ENCODE measurements at places on chromosomes 5 and 9.
A peak's percentile ranks its signal among the peaks of the same experiment; 100 is the strongest.

GRCh38 chr9:97039514-97039860 lies 545 bp upstream of the CTSV start:
- DNase-seq, result no peak
- peak overlapping the region; percentile 79 for H3K4me3 ChIP-seq
- H3K4me1 ChIP-seq, result peaks cover 6% of the 10 kb centered on the region
- H3K27me3 ChIP-seq, result peaks cover 43% of the 10 kb centered on the region
- H3K27ac ChIP-seq, result no peak overlapping the region

- H3K36me3 ChIP-seq, result peaks cover 19% of the 10 kb centered on the region
- H3K4me1 ChIP-seq, result peaks cover 32% of the 10 kb centered on the region
- DNase-seq, result no peak
- H3K27ac ChIP-seq, result peak overlapping the region; percentile 93
Observed at GRCh38 chr9:35603506-35603985, 1.5 kb upstream of the TESK1 start.

GRCh38 chr5:42321785-42322184 lies 101.5 kb upstream of the GHR start:
- no peak for DNase-seq
- no peaks in the 10 kb centered on the region for H3K4me1 ChIP-seq
- no peaks in the 10 kb centered on the region for H3K36me3 ChIP-seq
- H3K27ac ChIP-seq, result no peak overlapping the region
- no peak overlapping the region for H3K4me3 ChIP-seq
- no peaks in the 10 kb centered on the region for H3K27me3 ChIP-seq

- H3K4me3 ChIP-seq, result no peak overlapping the region
- peaks cover 32% of the 10 kb centered on the region for H3K27me3 ChIP-seq
- no peak overlapping the region for H3K27ac ChIP-seq
- no peaks in the 10 kb centered on the region for H3K36me3 ChIP-seq
- H3K4me1 ChIP-seq, result peaks cover 5% of the 10 kb centered on the region
Observed at GRCh38 chr9:34518896-34519295, 3.9 kb downstream of the ENHO start.

GRCh38 chr5:2898661-2899060 lies 147.2 kb upstream of the IRX2 start:
- H3K27me3 ChIP-seq, result no peaks in the 10 kb centered on the region
- H3K4me3 ChIP-seq, result no peak overlapping the region
- DNase-seq, result no peak
- no peak overlapping the region for H3K27ac ChIP-seq
- no peaks in the 10 kb centered on the region for H3K4me1 ChIP-seq

- H3K4me3 ChIP-seq, result no peak overlapping the region
- H3K4me1 ChIP-seq, result peaks cover 26% of the 10 kb centered on the region
- no peak overlapping the region for H3K27ac ChIP-seq
- peaks cover 32% of the 10 kb centered on the region for H3K36me3 ChIP-seq
Observed at GRCh38 chr9:122936883-122937282, 3.9 kb upstream of the RABGAP1 start.

DNA sequence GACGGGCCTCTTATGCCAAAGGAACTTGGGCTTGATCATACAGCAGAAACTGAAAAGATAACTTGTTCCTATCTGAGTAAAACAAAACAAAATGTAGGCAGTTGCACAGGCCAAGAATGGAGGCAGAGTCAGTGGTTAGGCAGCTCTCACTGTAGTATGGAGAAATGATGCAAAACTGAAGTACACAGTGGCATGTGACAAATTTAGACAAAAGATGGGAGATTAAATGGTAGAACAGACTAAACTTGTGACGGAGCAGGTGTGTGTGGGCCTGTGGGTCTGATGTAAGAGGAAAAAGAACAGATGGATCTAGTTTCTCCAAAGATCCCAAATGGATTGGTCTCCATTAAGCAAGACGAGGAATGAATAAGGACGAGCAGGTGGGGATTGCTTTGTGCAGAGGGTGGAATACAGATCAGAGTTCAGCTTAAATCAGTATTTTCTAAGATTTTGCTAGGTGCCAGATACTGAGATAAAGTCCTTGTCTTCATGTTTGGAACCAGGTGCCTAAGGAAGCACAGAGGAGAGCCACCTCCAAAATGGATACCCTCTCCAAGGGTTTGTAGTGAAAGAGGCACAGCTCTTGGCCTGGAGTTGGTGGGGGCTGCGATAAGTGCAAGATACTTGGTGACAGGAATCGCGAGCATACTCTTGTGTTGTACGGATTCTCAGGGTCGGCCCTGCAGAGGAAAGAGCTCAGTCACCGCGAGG lies 722 bp upstream of the DCP2 start:
- H3K4me3 ChIP-seq, result peak overlapping the region; percentile 99
- peak overlapping the region; percentile 95 for H3K27ac ChIP-seq
- peaks cover 37% of the 10 kb centered on the region for H3K4me1 ChIP-seq
- H3K27me3 ChIP-seq, result no peaks in the 10 kb centered on the region
- no peak for DNase-seq
- peaks cover 21% of the 10 kb centered on the region for H3K36me3 ChIP-seq

GRCh38 chr5:54577937-54578653 lies 60.5 kb downstream of the SNX18 start:
- DNase-seq, result no peak
- H3K36me3 ChIP-seq, result no peaks in the 10 kb centered on the region
- peaks cover 6% of the 10 kb centered on the region for H3K27me3 ChIP-seq
- H3K27ac ChIP-seq, result no peak overlapping the region

GRCh38 chr5:140113180-140113698 lies 670 bp upstream of the PURA start:
- H3K4me1 ChIP-seq, result peaks cover 50% of the 10 kb centered on the region
- H3K4me3 ChIP-seq, result peak overlapping the region; percentile 92
- peaks cover 15% of the 10 kb centered on the region for H3K36me3 ChIP-seq
- H3K27me3 ChIP-seq, result peaks cover 25% of the 10 kb centered on the region

DNA sequence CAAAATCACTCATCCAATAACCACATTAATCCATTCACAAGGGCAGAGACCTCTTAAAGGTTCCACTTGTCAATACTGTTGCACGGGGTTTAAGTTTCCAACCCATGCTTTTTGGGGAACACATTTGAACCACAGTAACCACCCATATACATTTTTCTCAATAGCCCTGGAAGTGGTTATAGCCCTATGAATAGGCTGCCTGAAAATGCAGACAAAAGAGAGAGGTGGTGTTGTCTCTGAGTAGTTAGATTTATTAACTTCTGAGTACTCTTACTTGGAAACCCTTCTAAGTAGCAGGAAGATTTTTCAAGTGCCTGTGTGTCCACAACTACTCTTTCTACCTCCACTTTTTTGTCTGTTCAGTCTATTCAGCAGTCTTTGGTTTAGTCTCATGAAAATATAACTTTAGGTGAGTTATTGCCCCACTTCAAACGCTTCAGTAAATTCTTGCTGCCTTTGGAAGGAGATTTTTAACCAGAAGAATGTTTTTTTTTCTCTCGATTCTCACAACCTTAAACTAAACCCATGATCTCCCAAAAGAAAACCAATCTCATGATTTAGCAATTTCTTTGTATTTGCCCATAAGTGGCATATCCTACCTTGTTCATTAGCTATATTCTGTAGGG lies 42.6 kb downstream of the ARHGEF28 start:
- H3K4me1 ChIP-seq, result no peaks in the 10 kb centered on the region
- H3K27me3 ChIP-seq, result peaks cover 24% of the 10 kb centered on the region
- H3K36me3 ChIP-seq, result no peaks in the 10 kb centered on the region
- no peak for DNase-seq
- no peak overlapping the region for H3K4me3 ChIP-seq

GRCh38 chr9:81613002-81613812 lies 76.1 kb downstream of the TLE1 start:
- no peak overlapping the region for H3K4me3 ChIP-seq
- H3K4me1 ChIP-seq, result no peaks in the 10 kb centered on the region
- no peak overlapping the region for H3K27ac ChIP-seq
- no peak for DNase-seq

DNA sequence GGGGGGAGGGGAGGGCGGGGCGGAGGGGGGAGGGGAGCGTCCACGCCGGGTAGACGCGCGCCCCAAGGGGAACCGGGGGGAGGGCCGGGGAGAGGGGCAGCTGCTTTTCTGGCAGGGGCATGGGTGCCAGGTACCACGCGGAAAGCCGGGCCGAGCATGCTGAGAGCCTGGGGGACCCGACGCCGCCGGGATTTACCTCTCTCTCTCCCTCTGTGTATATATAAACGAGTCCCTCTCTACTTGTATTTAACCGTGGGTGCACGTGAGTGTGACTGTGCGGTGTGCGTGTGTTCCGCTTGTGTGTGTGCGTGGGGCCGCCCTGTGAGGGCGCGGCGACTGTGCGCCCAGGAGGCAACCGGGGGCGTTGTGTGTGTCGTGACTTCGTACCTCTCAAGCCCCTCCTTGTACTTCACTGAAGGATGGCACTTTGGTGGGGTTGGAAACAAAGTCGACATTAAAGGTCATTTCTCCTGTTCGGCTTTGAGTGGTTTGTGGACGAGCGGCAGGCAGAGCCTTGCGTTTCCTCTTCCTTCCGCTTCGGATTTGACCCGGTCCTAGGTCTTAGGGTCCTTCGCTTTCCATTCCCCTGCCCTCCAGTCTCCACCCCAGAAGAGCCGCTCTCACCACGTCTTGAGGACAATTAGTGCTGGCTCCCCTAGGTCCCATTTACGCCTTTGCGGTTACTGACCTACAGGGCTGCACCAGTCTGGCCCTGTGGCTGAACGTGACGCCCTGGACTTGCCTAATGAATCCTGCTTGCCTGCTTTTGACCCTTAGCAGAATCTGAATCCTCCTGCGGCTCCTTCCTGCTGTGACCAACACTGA lies 36.2 kb upstream of the TTC1 start:
- no peak overlapping the region for H3K4me3 ChIP-seq
- no peaks in the 10 kb centered on the region for H3K36me3 ChIP-seq
- H3K27me3 ChIP-seq, result peaks cover 65% of the 10 kb centered on the region
- H3K4me1 ChIP-seq, result peaks cover 5% of the 10 kb centered on the region
- no peak overlapping the region for H3K27ac ChIP-seq

DNA sequence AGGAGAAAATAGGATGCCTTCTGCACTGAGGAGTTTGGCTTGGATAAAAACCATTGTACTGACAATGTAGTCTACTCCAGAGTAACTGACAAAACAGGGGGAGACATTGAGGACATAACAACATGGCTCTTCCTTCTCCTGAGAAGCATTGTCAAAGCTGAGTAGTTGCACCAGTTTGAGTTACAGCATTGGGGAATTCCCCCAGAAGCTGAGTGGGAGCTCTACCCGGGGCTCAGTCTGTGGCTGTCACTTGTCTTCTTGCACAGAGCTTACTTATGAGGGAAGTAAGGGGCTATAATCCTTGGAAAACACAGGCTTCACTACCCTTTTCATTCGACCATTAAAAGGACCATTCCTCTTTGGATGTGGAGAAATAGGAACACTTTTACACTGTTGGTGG lies 21.2 kb downstream of the HSPB3 start:
- no peak overlapping the region for H3K27ac ChIP-seq
- H3K4me1 ChIP-seq, result no peaks in the 10 kb centered on the region
- no peak overlapping the region for H3K4me3 ChIP-seq
- H3K36me3 ChIP-seq, result no peaks in the 10 kb centered on the region
- DNase-seq, result no peak

DNA sequence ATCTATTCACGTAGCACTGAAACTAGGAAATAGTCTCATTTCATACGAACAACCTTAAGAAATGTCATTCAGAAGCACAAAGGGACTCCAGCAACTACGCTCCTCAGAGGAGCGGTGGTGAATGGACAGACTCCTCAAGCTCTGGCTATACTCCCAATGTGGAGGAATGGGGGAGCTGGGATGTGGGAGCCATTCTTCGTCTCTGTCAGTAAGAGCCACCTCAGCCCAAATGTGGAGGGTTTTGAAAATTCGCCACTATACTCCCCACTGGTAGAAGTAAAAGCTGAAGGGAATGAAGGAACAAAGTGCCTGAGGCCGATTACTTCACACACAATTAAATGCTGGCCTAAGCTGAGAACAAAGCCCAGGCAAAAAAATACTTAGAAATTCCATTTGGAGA lies 96.3 kb downstream of the ADAMTS12 start:
- H3K27me3 ChIP-seq, result no peaks in the 10 kb centered on the region
- no peaks in the 10 kb centered on the region for H3K36me3 ChIP-seq
- no peak for DNase-seq
- H3K27ac ChIP-seq, result no peak overlapping the region
